ENCODE measurements at places on chromosomes 11 and 22. TPM values are rescaled to one million over a fixed set of nuclear protein-coding genes. Genes with fewer than 3 reads are reported as not detected.

Gene CXCR5
- total RNA-seq = 7.4 TPM

Gene SNAP29
- 21.5 TPM for total RNA-seq

Gene GGTLC3
- total RNA-seq = not detected

Gene FGF3
- total RNA-seq = not detected

Gene DSCAML1
- total RNA-seq = 0.18 TPM

Gene BTG4
- total RNA-seq = not detected

Gene OR2AG2
- 1.2 TPM for total RNA-seq

Gene FAM227A
- not detected for total RNA-seq

Gene GLYAT
- not detected for total RNA-seq

Gene TREH
- 30.5 TPM for total RNA-seq

Gene TSPAN4
- 29.7 TPM for total RNA-seq

Gene SYTL2
- total RNA-seq = 96.6 TPM

Gene CSTF3
- total RNA-seq = 28.9 TPM

Gene HTR3B
- not detected for total RNA-seq

Gene UCP3
- 0.76 TPM for total RNA-seq

Gene CASP1
- total RNA-seq = 94.0 TPM

Measured in Peyer's patch (tissue), 4 donors.